Stimulated activated CD4-positive, alpha-beta T cell treated with anti-CD3 and anti-CD28 coated beads, TNF-alpha, amount 100 ng/mL, for 1 hour (primary cell): ENCODE measurements at places on chromosomes 7 and 10.

GRCh38 chr7:102454468-102454867 is 10.2 kb downstream of the ALKBH4 start:
- no peak for DNase-seq

GRCh38 chr7:142812437-142813215 is 41.9 kb downstream of the PRSS2 start:
- no peak for DNase-seq

DNA sequence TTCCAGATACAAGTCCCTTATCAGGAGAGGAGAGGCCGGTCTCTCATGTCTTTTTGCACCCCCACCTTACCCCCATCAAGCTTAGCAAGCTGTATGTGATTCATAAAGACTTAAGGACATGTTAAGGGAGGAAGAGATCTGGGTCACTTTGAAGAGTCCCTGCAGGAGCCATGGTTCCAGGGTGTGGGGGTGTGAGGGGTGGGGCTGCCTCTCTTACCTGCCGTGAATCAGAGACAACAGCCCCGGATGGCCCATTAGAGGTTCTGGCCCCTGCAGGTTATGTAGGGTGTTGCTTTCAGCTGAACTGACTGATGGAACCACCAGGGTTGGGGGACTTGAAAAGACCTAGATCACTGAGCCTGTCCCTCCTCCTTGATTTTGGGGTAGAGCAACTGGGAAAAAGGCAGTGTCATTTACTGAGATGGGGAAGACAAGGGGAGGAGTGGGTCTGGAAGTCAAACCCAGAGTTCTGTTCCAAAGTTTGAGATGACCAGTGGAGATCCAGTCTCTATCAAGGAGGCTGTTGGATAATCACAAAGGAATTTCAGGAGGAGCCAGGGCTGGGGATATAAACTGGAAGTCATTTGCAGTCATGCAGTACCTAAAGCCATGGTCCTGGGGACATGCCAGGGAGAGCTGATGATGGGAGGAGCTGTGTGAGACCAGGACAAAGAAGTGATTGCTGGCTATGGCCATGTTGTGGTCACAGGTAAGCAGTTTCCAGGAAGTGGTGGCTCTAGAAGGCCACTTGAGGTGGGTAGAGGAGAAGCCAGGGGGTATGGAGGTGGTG is 23.1 kb downstream of the ADAMTS14 start:
- DNase-seq, result no peak

- no peak for DNase-seq
Observed at GRCh38 chr7:155862123-155862892, 50.0 kb upstream of the SHH start.

GRCh38 chr10:70834441-70835151 is 18.8 kb downstream of the SGPL1 start:
- no peak for DNase-seq

DNA sequence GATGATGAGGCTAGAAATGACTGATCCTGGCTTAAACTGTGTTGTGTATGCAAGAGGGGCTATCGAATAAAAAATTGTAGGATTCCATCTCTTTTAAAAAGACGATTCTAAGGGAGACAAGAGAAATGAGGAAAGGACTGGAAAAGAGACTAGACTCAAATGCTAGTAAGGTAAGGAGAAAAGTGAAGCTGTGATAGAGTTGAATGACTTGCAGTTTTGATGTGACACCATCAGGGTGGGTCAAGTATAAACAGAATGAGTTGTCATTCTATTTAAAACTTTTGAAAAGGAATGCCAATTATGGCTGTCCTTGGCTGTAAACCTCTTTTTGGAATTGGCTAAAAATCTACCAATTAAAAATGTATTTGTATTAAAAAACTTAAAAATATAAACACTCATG is 184.5 kb upstream of the PHF14 start:
- no peak for DNase-seq

- DNase-seq, result no peak
Observed at GRCh38 chr10:119653916-119654315, 2.7 kb downstream of the BAG3 start.

DNA sequence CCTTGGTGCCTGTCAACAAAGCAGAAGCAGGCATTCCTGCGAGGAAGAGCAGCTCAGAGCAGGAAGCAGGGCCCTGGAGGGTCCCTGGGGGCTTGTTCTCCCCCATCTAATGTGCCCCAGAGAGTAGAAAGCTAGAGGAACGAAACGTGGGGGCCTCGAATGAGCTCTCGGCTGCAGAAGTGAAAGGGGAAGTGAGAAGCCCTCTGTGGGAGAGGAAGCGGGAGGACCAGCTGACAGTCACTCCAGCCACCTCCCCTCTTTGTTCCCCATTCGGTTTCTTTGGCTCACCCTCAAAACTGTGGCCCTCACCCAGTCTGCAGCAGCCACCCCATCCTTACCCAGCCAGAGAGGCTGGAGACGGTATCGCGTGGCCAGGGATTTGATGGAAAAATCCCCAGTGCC is 25.0 kb downstream of the C10orf105 start:
- DNase-seq, result no peak

DNA sequence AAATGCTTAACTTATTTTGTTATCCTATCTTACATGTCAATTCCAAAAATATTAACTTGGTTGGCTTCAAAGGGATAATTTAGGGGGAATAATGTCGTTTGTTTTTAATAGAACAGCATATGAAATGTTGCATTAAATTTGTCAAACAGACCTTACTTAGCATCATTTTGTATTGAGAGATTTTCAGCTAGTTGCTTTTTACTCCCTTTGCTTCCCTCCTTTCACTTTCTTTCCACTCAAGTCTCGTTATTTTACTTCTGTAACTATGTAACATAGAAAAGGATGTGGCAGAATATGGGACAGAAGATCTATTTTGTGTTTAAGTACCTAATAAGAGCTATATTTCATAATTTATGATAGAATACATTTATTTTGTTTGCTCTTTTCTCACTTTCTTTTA is 2.6 kb downstream of the PHYHIPL start:
- no peak for DNase-seq

GRCh38 chr10:118403967-118404366 is 61.8 kb upstream of the FAM204A start:
- no peak for DNase-seq

GRCh38 chr10:93977442-93977841 is 16.3 kb upstream of the PLCE1 start:
- no peak for DNase-seq

- DNase-seq, result no peak
Observed at GRCh38 chr7:90797596-90797995, 201.5 kb downstream of the CDK14 start.

GRCh38 chr7:157793973-157794745 is 457.4 kb downstream of the DNAJB6 start:
- no peak for DNase-seq

- DNase-seq, result no peak
Observed at GRCh38 chr7:155418304-155418703, 39.6 kb upstream of the EN2 start.

DNA sequence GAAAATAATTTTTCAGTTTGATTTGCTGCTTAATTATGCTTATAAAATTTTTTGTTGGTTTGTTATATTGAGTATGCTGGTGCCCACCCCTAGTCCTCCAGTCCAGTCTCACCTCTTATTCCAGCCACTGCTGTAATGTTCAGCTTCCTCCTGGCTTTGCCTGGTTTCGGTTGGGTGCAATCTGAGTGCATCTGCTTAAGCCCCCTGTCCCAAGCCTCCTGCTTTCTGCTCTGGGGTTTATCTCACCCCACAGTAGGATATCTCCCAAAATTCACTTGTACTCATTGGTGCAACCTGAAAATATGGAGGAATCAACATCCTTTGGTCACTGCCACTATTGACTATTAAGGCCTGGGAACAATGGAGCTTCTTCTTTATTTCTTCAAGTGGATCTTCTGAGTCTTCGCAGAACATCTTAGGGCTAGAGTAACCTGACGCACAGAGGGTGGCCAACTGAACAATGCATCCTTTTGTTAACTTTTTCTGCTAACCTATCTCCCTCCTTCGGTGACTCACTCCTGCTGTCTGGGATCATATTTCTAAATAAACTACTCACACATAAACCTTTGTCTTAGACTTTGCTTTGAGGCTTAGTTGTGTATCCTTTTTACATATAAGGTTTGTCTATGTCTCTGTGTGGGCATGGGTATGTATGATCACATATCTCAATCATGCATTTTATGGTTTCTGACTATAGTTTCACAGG is 19.1 kb upstream of the SOSTDC1 start:
- no peak for DNase-seq

DNA sequence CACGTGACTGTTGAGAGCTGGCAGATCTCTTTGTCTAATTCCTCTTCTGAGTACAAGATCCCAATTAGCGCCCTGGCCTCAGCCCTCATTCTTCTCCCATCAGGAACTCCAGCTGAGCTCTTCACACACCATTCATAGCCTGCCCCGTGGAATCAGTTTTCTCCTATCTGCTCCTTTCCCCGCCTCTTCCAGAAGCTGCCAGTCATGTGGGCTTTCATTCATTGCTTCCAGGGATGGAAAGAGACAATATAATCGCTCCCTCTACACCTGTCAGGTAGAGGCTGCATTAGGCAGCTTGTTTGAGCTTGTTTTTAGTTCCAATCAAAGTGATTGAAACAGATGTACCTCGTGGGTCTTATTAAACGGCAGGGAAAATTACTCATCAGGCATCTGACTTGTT is 515.8 kb downstream of the TYW1 start:
- DNase-seq, result no peak

- no peak for DNase-seq
Observed at GRCh38 chr7:64626557-64626956, 39.4 kb upstream of the ZNF107 start.

DNA sequence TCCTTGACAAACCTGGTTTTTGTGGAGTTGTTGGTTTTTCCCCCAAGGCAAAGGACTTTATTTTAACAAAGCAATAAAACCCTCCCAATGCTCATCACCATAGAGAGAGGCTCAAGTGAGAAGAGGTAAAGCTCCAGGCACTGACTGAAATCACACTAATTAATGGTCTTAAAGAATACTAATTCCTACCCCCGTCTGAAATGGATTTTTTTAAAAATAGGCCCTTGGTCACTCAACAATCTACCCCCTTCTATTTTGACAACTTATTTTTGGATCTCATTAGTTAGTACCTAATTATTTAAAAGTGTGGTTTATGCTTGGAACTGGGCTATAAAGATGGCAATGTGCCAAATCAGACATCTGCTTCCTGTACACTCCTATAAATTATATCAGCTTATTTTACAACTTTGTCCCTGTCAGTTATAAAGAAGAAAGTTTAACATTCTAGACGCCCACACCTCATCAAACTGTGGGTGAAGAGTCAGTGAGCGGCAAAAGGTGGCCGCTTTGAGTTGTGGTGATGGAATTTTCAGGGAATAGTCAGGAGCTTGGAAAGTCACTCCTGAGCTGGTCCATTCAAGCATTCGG is 10.6 kb downstream of the GLI3 start:
- DNase-seq, result no peak

- no peak for DNase-seq
Observed at GRCh38 chr7:107726356-107727130, 17.4 kb upstream of the CBLL1 start.

DNA sequence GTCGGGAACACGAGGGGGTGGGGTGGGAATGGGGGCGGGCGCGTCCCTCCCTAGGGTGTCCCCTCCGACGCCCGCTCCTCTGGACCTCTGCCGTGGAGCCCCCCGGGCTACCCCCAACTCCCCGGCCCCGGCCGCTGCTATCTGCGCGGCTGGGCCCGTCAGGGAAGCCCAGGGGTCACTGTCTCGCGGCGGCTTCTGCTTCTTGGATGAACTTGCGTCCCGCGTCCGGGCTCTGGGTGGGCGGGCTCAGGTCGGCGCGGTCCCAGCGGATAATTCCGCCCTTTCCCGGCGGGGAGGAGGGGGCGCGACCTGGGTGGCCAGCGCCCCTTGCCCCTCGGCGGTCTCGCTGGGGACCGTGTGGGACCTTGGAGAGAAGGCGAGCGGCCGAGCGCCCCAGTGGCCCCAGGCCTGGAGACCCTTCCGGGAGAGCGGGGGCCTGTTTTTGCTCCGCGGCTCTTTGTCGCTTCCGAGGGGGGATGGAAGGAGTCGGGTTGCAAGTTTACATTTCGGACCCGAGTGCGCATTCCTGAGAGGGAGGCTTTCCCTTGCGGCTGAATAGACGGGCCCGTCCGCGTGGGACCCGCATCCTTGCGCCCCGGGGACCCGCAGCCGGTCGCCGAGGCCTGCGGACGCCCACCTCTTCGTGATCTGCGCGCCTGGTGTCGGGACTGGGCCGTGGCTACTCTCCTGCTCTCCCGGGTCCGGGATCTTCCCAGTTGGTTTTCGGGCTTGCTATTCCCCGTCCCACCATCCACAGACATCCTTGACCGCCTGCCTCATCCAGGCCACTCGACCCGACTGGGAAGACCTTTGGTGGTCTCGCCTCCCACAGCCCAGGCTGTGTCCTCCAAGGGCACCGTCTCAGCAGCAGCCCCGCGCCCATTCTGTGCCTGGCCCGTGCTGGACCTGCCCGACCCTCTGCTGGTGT is 812 bp downstream of the DOCK1 start:
- no peak for DNase-seq

GRCh38 chr7:94149789-94150545 is 145.8 kb upstream of the BET1 start:
- no peak for DNase-seq

- no peak for DNase-seq
Observed at GRCh38 chr7:121714559-121715303, 158.2 kb upstream of the PTPRZ1 start.

GRCh38 chr7:96530786-96531185 is 178.9 kb downstream of the SEM1 start:
- DNase-seq, result no peak
